ENCODE measurements at places on chromosomes 5 and 9.

- DNase-seq, result no peak
Measured at GRCh38 chr9:109020113-109020512, 6.8 kb upstream of the CTNNAL1 start.

DNA sequence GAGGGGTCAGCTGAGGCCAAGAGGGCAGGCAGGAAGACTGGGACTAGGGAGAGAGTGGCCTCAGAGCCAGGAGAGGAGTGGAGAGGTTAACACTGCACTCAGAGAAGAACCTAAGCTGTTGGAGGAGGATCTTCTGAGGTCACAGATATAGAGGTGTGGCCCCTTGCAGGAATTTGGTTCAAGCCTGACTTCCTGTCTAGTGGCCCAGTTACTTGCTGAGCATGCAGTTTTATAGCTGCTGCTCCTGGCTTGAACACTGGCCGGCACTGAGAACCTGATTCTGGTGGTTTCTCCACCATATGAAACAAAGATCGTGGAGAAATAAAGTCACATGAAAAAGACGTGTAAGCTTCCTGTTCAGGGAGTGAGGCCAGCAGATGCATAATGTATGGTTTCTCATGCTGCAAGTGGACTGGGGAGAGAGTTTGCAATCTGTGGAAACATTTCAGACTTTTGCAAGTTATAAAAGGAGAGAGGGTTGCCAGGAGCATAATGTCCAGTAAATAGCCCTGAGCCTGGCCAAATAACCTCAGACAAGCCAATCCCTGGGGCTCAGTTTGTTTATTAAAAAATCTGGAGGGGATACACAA lies 82.6 kb downstream of the GALNT10 start:
- DNase-seq, result no peak

- DNase-seq, result no peak
Measured at GRCh38 chr5:40258222-40258621, 421.5 kb upstream of the PTGER4 start.

DNA sequence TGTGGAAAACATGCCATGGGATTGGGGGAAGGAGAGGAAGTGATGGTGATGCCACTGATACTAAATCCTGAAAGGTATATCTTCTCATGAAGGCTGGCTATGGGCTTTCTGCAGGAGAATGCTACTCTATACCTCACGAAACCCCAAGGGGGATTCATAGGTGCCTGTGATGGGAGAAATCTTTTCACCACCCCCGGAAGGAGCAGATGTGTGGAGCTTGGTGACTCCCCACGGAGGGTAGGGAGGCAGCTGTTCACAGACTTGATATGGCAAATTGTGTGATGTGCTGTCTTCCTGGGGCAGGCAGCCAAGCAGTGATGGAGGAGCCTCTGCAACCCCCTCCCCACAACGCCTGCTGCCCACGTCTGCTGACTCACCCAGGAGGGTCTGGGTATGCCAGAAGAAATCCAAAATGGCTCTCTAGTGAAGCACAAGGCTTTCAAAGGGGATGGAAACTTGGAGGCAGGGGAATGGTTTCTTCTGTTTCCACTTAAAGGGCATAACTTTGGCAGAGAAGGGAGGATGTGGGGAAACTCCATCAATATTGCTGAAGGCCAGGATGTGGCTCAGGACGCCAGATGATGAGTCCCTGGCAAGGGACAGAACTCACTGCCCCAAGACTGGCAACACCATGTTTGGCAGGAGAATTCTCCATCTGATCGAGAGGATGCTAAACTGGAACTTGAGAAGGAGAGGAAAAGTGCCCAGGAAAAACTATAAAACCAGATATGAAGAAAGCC lies 188.3 kb downstream of the GABBR2 start:
- DNase-seq, result no peak

DNA sequence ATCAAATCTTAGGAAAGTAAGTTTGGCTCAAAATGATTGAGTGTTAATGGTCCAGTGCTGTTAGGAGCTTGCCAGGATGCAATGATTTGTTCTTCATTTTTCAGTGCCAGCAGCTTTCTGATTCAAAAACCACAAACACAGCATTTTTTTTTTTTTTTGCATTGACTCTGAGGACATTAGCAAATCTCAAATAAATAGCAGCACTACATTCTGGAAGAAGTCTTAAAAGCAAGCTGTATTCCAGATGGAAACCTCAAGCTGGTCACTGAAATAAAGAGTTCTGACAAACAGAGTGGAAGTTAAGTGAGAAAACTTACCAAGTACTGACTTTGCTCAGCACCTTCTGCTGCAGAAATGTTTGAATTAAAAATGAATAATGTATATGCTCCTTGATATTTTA lies 1653.1 kb upstream of the CDH9 start:
- DNase-seq, result no peak

DNA sequence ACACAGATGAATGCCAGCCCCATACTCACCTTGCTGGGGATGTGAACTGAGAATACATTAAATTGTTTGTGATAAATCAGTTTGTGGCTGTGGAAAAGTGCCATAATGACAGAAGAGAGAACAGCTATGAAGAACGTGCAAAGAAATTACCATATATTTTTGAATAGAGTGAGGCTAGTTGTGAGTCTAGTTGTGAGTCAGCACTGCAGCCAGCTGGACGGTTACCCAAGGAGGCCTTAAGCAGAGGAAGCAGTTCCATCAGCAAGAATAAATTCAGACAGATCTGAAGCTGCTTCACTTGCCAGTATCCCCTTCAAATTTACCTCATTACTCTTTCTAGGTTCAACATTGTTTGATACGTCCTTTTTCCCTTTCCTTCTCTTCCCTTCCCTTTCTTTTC lies 446.0 kb downstream of the MTRR start:
- DNase-seq, result no peak

- no peak for DNase-seq
Measured at GRCh38 chr9:104984948-104985347, 57.0 kb upstream of the ABCA1 start.

GRCh38 chr9:137648396-137648795 lies 29.6 kb downstream of the EHMT1 start:
- no peak for DNase-seq

DNA sequence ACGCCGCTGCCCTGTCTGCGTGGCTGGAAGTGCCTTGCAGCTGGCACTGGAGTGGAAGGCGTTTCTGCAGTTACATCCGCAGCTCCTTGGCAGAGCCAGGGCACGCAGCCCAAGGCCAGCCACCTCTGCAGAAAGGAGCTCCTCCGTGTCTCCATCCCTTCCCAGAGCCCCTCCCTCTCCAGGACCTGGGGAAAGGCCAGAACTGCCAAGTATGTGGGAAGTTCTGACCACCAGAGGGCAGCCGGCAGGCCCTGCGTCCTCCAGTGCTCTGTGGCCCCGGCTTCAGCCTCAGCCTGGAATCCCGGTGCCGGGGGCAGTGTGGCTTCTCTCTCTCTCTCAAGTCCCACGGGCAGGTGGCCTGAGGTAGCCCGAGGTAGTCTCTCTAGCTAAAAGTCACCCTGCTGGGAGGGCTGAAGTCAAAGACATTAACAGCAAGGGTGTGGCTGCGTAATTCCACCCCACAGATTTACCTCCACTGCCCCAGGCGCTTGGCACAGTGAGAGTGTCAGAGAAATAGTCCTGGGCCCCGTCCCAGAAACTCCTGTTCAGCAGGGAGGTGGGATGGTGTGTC lies 101.7 kb upstream of the FCN2 start:
- DNase-seq, result no peak

- no peak for DNase-seq
Measured at GRCh38 chr9:135704483-135704882, 2.5 kb downstream of the KCNT1 start.

GRCh38 chr9:94859891-94860290 lies 133.4 kb downstream of the AOPEP start:
- no peak for DNase-seq
